ENCODE measurements at places on chromosomes 7 and 10. TPM values are rescaled to one million over a fixed set of nuclear protein-coding genes. Genes with fewer than 3 reads are reported as not detected.

The TMEM120A gene
- 72.4 TPM for polyA plus RNA-seq

The PRLHR gene
- not detected for polyA plus RNA-seq

DNA sequence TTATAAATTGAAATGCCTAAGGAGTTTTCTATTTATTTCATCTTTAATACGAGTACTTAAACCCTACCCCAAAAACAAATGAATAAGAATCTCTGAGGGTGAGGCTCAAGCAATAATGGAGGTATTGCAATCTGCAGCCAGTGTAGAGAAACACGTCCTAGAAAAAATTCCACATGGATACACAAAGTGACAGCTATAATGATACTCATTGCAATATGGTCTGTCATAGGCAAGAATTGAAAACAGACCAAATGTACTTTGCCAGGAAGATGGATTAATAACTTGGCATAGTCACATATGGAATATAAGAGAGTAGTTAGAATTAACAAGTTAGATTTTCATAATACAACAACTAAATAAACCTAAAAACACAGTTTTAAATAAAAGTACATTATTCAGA, 440.1 kb upstream of the STEAP1 start:
- H3K36me3 ChIP-seq, result no peaks in the 10 kb centered on the region
- no peak overlapping the region for H3K4me3 ChIP-seq
- H3K27ac ChIP-seq, result no peak overlapping the region
- H3K4me1 ChIP-seq, result no peaks in the 10 kb centered on the region

GRCh38 chr10:12013926-12014325, 28.7 kb downstream of the UPF2 start:
- H3K4me3 ChIP-seq, result no peak overlapping the region
- no peak for DNase-seq
- H3K36me3 ChIP-seq, result no peaks in the 10 kb centered on the region
- H3K27me3 ChIP-seq, result no peaks in the 10 kb centered on the region
- H3K4me1 ChIP-seq, result no peaks in the 10 kb centered on the region

- no peak overlapping the region for H3K4me3 ChIP-seq
- H3K27me3 ChIP-seq, result no peaks in the 10 kb centered on the region
- no peak for DNase-seq
- H3K4me1 ChIP-seq, result peaks cover 7% of the 10 kb centered on the region
- H3K27ac ChIP-seq, result no peak overlapping the region
Observed at GRCh38 chr10:119159332-119159731, 6.2 kb downstream of the SFXN4 start.

DNA sequence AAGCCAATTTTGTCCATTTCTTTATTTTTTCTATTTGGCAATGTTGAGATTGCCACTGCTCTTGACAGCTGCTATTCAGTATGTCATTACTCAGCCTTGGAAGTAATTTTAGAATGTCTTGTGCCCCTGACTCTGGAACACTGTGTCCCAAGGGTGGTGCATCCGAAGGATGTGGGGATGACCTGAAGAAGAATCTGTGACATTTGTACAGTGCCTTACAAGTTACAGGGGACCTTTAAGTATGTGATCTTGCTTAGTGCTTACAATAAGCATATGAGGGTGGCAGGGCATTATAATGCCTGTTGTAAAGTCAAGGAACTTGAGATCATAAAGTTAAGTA, 239.5 kb downstream of the REEP3 start:
- no peak overlapping the region for H3K4me3 ChIP-seq
- DNase-seq, result no peak
- no peaks in the 10 kb centered on the region for H3K4me1 ChIP-seq

- H3K4me1 ChIP-seq, result peaks cover 39% of the 10 kb centered on the region
- H3K27me3 ChIP-seq, result no peaks in the 10 kb centered on the region
- peak overlapping the region; percentile 79 for H3K4me3 ChIP-seq
- H3K27ac ChIP-seq, result peak overlapping the region; percentile 26
- DNase-seq, result no peak
- H3K36me3 ChIP-seq, result no peaks in the 10 kb centered on the region
Observed at GRCh38 chr10:97849103-97849686, 448 bp upstream of the GOLGA7B start.

GRCh38 chr7:50309721-50310120, 5.2 kb downstream of the IKZF1 start:
- H3K27me3 ChIP-seq, result peaks cover 26% of the 10 kb centered on the region
- no peak for DNase-seq
- H3K4me1 ChIP-seq, result no peaks in the 10 kb centered on the region
- no peaks in the 10 kb centered on the region for H3K36me3 ChIP-seq

GRCh38 chr10:118563373-118563890, 32.0 kb downstream of the PRLHR start:
- no peak overlapping the region for H3K27ac ChIP-seq
- H3K36me3 ChIP-seq, result no peaks in the 10 kb centered on the region
- H3K4me3 ChIP-seq, result no peak overlapping the region

GRCh38 chr10:112448888-112449287, 1.9 kb downstream of the VTI1A start:
- no peaks in the 10 kb centered on the region for H3K36me3 ChIP-seq
- peak overlapping the region; percentile 90 for H3K27ac ChIP-seq
- no peak for DNase-seq

- no peak overlapping the region for H3K4me3 ChIP-seq
- H3K36me3 ChIP-seq, result peaks cover 1% of the 10 kb centered on the region
- DNase-seq, result no peak
- H3K27me3 ChIP-seq, result no peaks in the 10 kb centered on the region
- peaks cover 40% of the 10 kb centered on the region for H3K4me1 ChIP-seq
Observed at GRCh38 chr10:33276282-33276923, 58.1 kb downstream of the NRP1 start.

DNA sequence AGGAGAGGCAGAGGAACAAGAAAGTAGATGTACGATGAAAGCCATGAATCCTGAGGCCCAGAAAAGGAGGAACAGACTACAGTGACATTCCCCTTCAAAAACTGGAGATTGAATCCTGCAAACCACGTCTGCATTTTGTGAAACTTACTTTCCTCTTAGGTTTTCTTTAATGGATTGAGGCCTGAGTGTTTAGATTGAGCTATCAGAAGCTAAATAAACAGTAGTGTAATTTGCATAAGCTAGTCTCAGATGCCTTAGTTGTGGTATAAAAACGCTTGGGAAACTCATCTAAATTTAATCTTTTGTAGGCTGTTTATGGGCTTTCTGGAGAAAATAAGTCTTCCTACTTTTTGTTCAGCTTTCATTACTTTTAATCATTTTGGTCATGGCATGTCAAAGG, 94.8 kb upstream of the HDAC9 start:
- DNase-seq, result no peak
- no peak overlapping the region for H3K4me3 ChIP-seq
- H3K27me3 ChIP-seq, result no peaks in the 10 kb centered on the region
- no peaks in the 10 kb centered on the region for H3K4me1 ChIP-seq

GRCh38 chr10:105797234-105797890, 1156.3 kb downstream of the SORCS3 start:
- no peak overlapping the region for H3K4me3 ChIP-seq
- no peak for DNase-seq
- no peaks in the 10 kb centered on the region for H3K4me1 ChIP-seq
- no peak overlapping the region for H3K27ac ChIP-seq
- H3K27me3 ChIP-seq, result no peaks in the 10 kb centered on the region

DNA sequence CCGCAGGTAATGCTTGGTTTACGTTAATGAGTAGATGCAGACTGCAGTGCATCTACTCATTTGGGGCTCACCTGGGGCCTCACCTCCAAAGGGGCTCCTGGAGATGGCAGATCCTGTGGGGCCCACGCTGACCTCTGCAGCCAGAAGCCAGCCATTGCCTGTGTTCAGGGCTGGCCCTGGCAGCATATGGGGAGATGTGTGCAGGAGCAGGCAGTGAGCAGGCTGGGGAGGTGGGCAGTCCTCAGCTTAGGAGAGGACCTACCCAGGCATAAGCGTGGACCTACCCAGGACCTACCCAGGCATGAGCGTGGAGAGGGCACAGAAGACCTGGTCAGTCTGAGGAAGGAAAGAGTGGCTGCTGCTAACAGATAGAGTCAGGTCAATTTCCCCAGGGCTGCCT, 178.5 kb downstream of the PTPRN2 start:
- DNase-seq, result no peak
- H3K4me1 ChIP-seq, result no peaks in the 10 kb centered on the region
- no peaks in the 10 kb centered on the region for H3K36me3 ChIP-seq

DNA sequence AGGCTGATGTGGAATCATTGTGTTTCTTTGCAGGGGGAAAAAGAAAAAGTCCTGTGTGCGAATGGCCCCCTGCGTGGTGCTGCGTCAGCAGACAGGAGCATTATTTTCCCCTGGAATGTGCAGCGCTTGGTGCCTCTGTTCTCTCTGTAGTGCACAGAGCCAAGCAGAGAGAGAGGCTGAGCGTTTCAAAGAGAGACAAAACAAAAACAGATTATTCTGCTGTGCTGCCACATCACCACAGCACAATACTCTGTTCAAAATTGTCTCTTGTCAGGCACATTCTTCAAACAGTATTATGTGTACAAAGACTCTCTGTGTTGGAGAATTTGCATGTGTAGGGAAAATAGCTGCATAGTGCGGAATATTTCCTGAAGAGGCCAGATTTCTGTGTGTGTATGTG, 609.0 kb downstream of the SDK1 start:
- no peak overlapping the region for H3K27ac ChIP-seq
- no peak for DNase-seq
- no peaks in the 10 kb centered on the region for H3K27me3 ChIP-seq
- H3K4me3 ChIP-seq, result no peak overlapping the region
- H3K4me1 ChIP-seq, result peaks cover 15% of the 10 kb centered on the region

DNA sequence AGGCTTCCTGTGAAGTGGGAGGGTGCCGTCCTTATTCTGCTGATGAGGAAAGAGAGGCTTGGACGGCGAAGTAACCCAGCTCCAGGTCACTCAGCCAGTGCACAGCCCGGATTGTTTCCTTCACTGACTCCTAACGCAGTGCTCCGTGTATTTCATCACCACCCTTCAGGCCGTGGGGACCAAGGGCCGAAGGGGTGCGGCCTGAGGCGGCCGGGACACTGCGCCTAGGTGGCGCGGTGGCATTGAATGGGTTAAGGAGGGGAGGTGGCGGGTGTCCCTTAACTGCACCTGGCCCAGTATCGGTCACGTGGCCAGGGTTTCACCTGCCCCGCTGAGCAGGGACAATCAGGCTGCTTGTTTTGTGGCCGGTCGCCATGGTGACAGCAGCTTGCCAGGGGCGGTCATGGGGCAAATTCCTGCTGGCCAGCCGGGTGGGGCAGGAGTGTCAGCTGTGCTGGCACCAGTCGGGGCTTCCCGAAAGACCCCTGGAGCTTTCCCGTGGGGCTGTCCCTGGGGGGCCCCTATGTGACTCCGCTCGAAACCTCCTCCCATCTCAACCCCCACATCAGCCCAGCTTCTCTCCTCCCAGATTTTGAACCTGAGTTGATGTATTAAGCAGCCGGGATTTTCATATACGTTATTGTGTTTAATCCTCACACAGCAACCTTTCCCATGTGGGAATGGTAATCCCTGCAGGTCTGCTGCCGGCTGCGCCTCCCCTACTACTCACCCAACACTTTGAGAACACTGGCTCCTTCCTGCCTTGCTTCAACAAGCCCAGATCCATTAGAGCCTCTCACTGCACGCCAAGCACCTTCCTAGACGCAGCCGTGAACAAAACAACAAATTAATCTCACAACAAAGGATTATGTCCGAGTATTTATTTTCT, 4.4 kb upstream of the ABHD11 start:
- no peak overlapping the region for H3K4me3 ChIP-seq
- no peak for DNase-seq
- H3K27me3 ChIP-seq, result no peaks in the 10 kb centered on the region
- H3K4me1 ChIP-seq, result peaks cover 12% of the 10 kb centered on the region
- H3K36me3 ChIP-seq, result no peaks in the 10 kb centered on the region

GRCh38 chr7:97006055-97006815, 882 bp downstream of the DLX6 start:
- H3K27me3 ChIP-seq, result peaks cover 58% of the 10 kb centered on the region
- no peak overlapping the region for H3K27ac ChIP-seq
- no peak for DNase-seq

DNA sequence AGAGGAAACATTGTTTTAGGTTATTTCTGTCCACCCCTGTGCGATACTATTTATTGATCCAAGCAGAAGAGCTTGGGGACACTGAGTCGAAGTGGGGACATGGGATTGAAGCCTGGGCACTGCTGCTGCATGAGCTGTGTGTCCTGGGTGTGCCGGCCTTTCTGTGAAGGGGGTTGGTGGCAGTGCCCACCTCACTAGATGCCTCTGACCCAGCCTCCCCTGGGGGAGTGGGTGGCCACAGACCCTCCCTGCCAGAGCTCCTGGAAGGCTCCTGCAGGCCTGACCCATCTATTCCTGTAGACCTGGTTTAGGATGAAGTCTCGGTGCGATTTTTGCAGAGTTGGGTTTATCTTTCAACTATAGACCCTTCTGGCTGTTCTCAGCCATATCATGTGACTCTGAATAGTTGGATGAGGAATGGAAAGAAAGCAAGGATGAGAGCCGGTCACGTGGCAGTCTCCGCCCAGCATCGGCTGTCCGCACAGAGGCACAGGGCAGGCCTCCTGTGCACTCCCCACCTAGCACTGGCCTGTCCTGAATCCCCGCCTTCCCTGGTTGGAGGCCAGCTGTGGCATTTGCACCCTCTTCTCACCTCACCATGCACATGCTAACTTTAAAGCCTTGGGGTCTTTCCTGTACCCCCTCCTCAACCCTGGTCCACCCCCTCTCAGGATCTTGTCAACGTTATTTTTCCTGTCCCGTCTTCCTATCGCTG, 17.6 kb upstream of the SH2D4B start:
- peaks cover 20% of the 10 kb centered on the region for H3K4me1 ChIP-seq
- no peak overlapping the region for H3K4me3 ChIP-seq
- H3K27me3 ChIP-seq, result no peaks in the 10 kb centered on the region
- peaks cover 52% of the 10 kb centered on the region for H3K36me3 ChIP-seq
- H3K27ac ChIP-seq, result no peak overlapping the region
- DNase-seq, result no peak

- no peak for DNase-seq
- no peak overlapping the region for H3K4me3 ChIP-seq
- peaks cover 31% of the 10 kb centered on the region for H3K36me3 ChIP-seq
- no peak overlapping the region for H3K27ac ChIP-seq
- H3K4me1 ChIP-seq, result peaks cover 37% of the 10 kb centered on the region
Observed at GRCh38 chr10:133264461-133264860, 12.2 kb downstream of the ADAM8 start.

GRCh38 chr7:149004405-149005370, 23.6 kb downstream of the PDIA4 start:
- peaks cover 47% of the 10 kb centered on the region for H3K36me3 ChIP-seq
- no peaks in the 10 kb centered on the region for H3K4me1 ChIP-seq
- H3K4me3 ChIP-seq, result no peak overlapping the region

DNA sequence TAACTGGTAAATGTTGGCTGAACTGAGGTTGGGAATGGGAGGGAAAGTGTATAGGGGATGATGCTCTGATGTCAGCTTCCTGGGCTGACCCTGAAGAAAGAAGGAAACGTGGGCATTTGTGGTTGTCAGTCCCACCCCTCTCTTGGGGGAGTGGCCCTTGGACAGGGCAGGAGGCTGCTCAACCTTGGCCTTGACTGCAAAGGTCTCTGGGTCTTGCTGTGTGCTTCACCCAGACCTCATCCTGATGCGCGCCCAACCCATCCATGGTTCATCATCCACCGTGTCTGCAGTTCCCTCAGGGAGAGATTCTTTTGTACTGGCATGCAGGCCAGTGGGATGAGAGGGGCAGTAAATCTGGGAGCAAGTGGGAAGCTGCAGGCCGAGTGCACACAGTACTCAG, 4.7 kb upstream of the ZYX start:
- H3K27me3 ChIP-seq, result no peaks in the 10 kb centered on the region
- H3K4me1 ChIP-seq, result peaks cover 36% of the 10 kb centered on the region

Measured in keratinocyte (primary cell).